ENCODE measurements at places on chromosomes 3 and 15.

DNA sequence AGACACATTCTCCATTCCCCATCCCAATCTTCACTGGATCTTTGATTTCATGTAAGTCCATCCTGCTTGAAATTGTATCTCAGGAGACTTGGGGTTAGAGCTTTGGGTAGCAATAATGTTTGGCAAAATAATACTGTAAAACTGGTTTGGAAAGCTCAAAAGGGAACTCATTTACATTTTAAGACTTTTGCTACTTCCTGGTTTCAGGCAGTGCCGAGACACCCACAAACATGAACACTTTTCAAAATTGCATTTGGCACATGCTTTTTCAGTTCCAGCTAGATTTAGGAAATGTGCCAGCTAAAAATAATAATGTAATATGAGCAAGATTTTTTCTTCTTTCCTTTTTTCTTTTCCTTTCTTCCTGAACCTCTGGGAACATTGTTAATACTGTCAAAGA, 145.7 kb upstream of the CBLB start:
- DNase-seq: no peak

GRCh38 chr15:72368325-72368724, 7.5 kb downstream of the HEXA start:
- no peak for DNase-seq

GRCh38 chr15:77650265-77650664, 17.6 kb upstream of the LINGO1 start:
- no peak for DNase-seq

DNA sequence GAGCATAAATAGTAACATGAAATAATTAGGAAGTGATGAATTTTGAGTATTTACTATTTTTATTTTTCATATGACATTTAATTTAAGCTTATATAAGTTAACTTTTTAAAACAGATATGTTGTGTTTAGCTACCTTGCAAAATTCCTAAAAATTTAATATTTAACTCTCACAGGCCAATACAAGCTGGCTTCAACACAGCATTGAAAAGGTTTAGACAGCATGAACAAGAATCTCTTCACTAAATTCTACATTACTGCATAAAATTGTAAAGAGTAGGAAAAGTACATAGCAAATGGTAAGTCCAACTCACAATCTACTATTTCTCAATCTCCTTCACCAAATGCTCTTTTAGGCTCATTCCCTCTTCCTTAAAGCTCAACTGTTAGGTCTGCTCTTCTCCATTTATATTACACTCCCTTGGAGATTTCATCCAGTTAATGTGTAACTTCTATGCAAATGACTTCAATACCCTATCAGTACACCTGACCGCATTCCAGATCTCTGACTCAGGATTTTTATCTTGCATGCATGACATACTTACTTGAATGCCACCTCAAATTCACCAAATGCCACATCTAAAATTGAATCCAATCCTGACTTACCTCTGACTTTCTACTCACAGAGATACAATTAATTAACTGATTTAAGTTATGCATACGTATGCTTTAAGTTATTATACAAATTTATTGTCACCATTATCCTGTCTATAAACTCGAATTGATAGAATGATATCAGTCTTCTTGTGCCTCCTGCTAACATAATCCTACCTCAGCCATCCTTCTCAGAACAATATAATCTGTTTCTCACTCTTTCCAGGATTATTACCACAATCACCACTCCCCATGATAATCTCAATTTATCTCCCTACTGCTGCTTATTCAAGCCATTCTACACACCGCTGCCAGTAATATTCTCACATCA, 127.0 kb downstream of the STAG1 start:
- no peak for DNase-seq

DNA sequence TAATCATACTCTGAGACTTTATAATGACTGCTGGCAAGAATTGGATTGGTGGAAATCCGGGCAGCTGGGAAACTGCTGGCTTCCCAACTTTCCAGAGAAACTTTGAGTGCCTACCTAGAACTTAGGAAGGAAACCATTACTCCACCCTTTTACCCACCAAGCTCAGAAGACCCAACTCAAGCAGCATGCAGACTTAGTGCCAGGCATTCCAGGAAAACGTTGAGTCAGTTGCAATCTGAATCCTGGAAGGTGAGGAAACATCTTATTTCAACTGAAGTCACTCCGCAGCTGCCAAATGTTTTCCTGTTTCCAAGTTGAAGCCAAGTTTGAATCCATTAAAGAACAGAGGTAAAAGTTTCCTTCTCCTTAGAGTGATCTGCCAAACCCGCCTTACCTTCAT, 126.5 kb downstream of the ZNF385D start:
- DNase-seq: no peak

- no peak for DNase-seq
Measured at GRCh38 chr3:170483485-170484262, 65.0 kb downstream of the CLDN11 start.

DNA sequence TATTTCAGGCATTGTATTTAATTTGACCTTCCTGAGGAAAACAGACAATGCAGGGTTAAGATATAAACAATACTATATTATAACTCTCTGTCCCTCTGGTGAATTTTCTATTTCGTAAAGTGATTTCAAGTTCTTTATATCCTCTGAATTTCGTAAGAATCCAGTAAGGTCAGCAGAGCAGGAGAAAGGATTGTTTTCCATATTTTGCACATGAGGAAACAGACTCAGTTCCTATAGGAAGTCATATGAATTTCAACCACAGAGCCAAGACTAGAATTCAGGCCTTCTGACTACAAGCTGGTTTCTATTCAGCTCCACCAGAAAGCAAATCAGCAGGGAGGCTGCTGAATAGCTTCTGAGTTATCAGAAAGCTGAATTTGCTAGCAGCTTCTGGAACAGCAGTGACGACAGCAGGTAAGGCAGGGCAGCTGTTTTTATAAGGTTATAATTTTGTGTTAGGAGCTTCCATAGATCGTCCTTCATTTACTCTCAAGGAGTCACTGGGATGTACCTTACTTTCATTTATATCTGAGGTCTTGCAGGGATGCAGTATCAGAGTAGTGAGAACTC, 11.1 kb upstream of the PLAAT1 start:
- no peak for DNase-seq

- DNase-seq: no peak
Measured at GRCh38 chr3:9398700-9399336, 1.4 kb downstream of the SETD5 start.

DNA sequence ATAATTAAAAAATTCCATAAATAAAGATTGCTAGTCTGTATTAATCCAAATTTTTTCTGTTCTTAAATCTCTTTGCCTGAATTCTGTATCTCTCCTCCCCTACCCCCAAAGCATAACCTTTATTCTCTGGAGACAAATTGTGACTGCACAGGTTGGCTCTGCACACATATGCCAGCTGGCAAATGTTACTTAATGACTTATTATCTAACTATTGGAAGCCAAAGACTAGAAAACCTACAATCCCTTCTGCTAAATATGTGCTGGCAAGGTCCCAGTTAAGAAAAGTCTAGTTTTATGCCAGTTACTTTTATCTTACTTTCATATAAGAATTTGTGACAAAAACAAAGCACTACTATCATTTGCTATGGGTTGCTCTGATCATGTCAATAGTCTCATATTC, 569.3 kb downstream of the MECOM start:
- no peak for DNase-seq

DNA sequence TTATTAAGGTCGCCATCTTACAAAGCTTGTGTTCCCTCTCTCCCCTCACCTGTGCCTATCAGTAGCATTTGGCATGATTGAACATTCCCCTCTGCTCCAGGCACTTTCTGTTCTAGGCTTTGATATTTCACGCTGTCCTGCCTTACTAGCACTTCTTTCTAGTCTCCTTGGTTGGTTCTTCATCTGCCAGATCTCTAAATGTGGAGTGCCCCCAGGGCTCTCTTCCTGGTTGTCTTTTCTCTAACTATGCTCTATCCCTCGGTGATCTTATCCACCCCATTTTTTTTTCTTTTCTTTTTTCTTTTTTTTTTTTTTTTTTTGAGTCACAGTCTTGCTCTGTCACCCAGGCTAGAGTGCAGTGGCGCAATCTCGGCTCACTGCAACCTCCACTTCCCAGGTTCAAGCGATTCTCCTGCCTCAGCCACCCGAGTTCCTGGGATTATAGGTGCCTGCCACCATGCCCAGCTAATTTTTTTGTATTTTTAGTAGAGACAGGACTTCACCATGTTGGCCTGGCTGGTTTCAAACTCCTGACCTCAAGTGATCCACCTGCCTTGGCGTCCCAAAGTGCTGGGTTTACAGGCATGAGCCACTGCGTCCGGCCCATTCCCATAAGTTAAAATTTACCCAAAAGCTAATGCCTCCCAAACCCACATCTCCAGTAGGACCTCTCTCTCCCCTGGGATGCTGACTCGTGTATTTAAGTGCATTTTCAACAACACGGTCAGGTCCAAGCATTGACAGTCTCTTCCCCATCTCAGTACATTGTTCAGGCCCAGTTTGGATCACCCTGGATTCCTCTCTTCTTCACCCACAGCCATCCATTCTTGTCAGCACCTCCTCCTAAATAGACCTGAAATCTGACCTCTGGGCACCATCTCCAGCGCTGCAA, 5.2 kb downstream of the NUSAP1 start:
- no peak for DNase-seq

DNA sequence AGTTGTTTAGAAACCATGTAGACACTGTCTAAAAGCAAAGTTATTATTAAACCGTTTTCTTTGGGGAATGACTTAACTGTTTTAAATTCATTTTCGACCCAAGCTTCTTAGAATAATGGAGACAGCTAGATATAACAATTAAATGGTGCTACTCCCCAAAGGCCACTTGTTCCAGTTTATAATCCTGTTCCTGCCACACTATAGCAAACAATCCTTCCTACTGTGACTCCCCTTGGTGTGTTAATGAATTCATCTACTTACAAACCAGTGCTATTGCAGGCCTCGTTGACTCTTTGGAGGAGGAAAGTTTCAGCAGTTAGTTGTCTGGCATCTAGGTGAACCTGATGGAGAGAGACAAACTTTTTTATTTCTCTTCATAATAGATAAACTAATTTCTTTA, 25.2 kb upstream of the CLSTN2 start:
- no peak for DNase-seq
